A549 treated with CORT108297 at 1 μM for 4 hours (cell line): ENCODE measurements at places on chromosomes 3 and 15. TPM values are rescaled to one million over a fixed set of nuclear protein-coding genes. Genes with fewer than 3 reads are reported as not detected.

GOLGA8G gene
- total RNA-seq: not detected in 5 replicates

EFCAB12 gene
- 0.36 to 0.88 TPM (median 0.70 TPM) in 5 replicates for total RNA-seq

OIP5 gene
- total RNA-seq: 13.2 to 15.0 TPM (median 14.7 TPM) in 5 replicates

TRPM1 gene
- total RNA-seq: not detected in 5 replicates

LIPC gene
- 0.07 to 0.11 TPM (median 0.09 TPM) in 3 of 5 replicates, not detected in the others for total RNA-seq

CNTN6 gene
- total RNA-seq: not detected in 5 replicates

GP5 gene
- total RNA-seq: not detected in 5 replicates

ZSCAN29 gene
- total RNA-seq: 8.5 to 11.0 TPM (median 9.8 TPM) in 5 replicates

HRG gene
- total RNA-seq: not detected in 5 replicates

DZIP1L gene
- 5.6 to 8.2 TPM (median 7.9 TPM) in 5 replicates for total RNA-seq

A4GNT gene
- not detected in 5 replicates for total RNA-seq

PRR20G gene
- total RNA-seq: 0.13 to 0.19 TPM (median 0.17 TPM) in 3 of 5 replicates, not detected in the others

FBXW12 gene
- total RNA-seq: not detected in 5 replicates

CPN2 gene
- total RNA-seq: not detected in 5 replicates

C3orf80 gene
- total RNA-seq: 1.6 to 2.4 TPM (median 1.9 TPM) in 5 replicates

GHRL gene
- total RNA-seq: 0.14 TPM in 1 of 5 replicates, not detected in the others

BSN gene
- total RNA-seq: 0.08 to 0.16 TPM (median 0.13 TPM) in 5 replicates

ZPLD1 gene
- total RNA-seq: 0.03 to 0.07 TPM (median 0.05 TPM) in 4 of 5 replicates, not detected in the other

HEG1 gene
- 4.5 to 7.5 TPM (median 6.7 TPM) in 5 replicates for total RNA-seq
